Activated T-helper 17 cell treated with anti-CD3 and anti-CD28 coated beads, Interleukin-2, amount 50 U/mL, for 72 hours (primary cell): ENCODE measurements at places on chromosomes 16 and 17. TPM values are rescaled to one million over a fixed set of nuclear protein-coding genes. Genes with fewer than 3 reads are reported as not detected.

Gene PPY
- 0.90 TPM for total RNA-seq

Gene C16orf92
- total RNA-seq: not detected

Gene EPOP
- 39.1 TPM for total RNA-seq

Gene TPSG1
- total RNA-seq: not detected

Gene PRSS8
- not detected for total RNA-seq

Gene BCL6B
- total RNA-seq: 0.50 TPM

Gene OR3A3
- not detected for total RNA-seq

Gene TNFRSF13B
- not detected for total RNA-seq

Gene PLA2G10
- not detected for total RNA-seq

Gene SLC16A5
- 14.6 TPM for total RNA-seq

Gene TSPAN10
- total RNA-seq: 1.4 TPM

Gene OR1F1
- total RNA-seq: 0.37 TPM

Gene HAS3
- total RNA-seq: 0.71 TPM

Gene SLC16A3
- 167 TPM for total RNA-seq

Gene CCL3
- 75.4 TPM for total RNA-seq

Gene ABCC11
- total RNA-seq: 0.24 TPM

Gene ABCA10
- total RNA-seq: 1.1 TPM

Gene RBL2
- 80.1 TPM for total RNA-seq

Gene ARHGDIA
- 384 TPM for total RNA-seq

Gene CDC6
- total RNA-seq: 60.9 TPM

Gene ADGRG3
- not detected for total RNA-seq

Gene WWOX
- 9.4 TPM for total RNA-seq

Gene KRTAP3-2
- total RNA-seq: not detected
